Stimulated activated CD8-positive, alpha-beta memory T cell treated with anti-CD3 and anti-CD28 coated beads, Interleukin-12 subunit alpha, Interleukin-12 subunit beta, amount 100 ng/mL, for 1 hour (primary cell): ENCODE measurements at places on chromosomes 1 and 21.

DNA sequence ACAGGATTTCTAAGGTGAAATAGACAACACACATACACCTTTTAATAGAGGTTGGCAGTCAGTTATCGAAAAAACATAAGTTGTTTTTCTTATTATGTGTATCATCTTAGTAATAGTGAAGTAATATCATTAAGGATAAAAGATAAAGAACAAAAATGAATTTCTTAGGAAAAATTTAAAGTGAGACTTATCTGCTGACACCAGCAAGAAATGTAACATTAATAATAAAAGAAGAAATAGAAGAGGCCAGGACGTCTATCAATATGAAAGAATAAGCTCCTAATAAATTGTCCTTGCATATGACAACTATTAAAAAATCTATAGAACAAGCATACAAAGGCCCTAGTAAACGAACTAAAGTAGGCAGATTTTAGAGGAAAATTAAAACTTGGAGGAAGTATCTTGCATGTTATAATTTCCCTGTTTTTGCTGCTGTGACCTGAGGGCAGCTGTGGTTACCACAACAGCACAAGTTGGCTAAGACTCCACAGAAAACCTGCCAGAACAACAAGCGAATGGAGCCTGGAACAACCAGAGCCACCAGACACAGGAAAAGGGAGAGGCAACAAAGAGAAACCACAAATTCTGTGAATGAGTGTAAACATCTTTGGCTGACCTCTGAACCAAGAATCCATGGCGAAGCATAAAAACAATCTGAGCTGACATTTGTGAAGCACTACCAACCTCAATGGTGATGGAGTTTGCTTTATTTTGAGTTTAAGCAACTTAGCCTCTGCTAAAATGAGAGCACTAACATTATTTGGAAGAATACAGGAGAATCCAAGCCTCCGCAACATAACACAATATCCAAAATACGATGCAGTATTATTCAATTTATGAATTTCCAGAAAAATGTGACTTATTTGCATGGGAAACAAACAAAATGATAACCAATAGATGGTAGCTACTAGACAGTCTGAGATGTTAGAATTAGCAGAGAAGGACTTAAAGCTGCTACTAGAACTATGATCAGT, 207.5 kb downstream of the KCNT2 start:
- DNase-seq, result no peak

DNA sequence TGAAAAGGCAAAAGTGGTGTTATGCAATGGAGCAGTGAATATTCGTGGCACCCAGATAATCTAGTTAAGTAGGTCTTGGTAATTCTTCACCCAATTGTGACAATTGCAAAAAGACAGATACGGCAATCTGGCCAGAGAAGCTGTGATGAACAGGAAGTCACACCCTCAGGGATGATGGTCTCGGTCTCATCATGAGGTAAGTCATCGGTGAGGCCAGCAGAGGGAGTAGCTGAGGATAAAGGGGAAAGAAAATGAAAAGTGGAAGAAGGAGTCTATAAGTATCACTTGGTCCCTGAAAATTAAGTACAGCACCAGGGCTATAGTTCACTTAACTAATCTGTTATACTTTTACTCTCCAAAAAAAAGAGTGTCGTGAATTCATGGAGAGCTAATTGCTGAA, 258.8 kb upstream of the NCAM2 start:
- DNase-seq, result no peak

GRCh38 chr1:198417039-198417438, 123.4 kb downstream of the ATP6V1G3 start:
- DNase-seq, result no peak

DNA sequence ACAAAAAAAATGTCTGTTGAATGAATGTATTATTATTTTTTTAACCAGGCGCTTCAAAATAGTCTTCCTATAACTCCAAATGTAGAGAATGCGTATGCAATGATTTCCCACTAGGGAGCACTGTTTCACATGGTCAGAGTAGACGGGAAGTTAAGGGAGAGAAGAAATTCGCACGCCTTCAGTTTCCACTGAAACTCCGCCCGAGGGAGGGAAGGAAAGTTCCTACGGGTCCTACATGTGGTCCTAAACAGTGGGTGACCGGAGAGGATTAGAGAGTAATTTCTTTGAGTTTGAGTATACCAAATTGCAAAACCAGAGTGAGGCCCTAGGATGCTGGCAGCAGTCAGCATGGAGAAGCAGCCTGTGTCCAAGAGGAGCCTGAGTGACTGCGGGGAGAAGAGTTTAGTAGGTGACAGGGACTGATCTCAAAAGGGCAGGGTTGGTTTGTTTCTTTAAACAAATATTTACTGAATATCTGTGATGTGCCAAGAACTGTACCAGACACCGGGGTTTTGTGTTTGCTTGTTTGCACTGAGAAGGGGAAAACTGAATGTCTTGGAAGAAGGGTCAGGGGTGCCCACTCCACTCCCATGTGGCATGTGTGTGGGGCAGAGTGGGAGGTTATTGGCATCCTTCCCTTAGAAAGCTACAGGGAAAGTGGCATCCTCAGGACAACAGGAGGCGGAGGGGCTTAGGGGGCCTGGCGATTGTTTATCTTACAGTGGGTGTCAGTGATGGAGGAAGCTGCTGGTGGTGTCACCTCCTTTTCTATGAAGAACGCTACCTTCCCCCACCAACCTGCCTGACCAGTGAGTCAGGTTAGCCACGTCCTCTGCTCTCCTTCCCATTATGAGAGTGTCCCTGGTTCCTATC, 22.8 kb downstream of the RNU5D-1 start:
- DNase-seq, result no peak

GRCh38 chr1:54518489-54518888, 29.5 kb upstream of the ACOT11 start:
- DNase-seq, result no peak

DNA sequence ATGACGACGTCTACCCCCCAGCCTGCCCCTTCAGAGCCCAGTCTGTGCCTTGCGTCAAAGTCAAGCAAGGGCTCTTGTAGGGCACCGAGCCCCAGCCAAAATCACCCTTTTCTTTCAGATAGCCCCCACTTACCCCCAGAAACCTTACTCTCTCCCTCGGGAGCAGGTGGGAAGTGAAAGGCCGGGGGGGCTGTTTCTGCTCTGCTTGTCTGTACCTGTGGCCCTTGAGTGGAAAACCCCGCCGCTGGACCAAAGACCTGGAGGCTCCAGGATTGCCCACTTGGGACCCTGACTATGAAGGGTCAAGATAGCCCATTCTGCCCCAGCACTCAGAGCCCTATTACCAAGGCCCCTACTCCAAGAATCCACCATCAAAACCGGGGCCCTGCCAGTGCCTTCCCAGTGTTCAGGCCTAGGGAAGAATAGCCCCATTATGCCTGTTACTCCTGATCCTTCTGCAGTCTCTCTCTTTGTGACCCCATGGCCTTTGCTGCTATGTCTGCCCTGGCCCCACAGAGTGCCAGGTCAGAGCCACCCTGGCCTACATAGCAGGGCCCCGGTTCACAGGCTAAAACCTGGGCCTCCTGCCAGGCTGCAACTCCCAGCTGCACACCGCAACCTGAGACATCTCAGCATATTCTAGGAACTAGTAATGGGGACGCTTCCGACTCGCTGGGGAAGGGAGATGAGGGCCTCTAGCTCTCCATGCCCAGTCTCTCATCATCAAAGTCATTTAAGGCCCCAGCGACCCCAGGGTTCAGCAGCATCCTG, 22.2 kb upstream of the HPDL start:
- DNase-seq, result no peak

DNA sequence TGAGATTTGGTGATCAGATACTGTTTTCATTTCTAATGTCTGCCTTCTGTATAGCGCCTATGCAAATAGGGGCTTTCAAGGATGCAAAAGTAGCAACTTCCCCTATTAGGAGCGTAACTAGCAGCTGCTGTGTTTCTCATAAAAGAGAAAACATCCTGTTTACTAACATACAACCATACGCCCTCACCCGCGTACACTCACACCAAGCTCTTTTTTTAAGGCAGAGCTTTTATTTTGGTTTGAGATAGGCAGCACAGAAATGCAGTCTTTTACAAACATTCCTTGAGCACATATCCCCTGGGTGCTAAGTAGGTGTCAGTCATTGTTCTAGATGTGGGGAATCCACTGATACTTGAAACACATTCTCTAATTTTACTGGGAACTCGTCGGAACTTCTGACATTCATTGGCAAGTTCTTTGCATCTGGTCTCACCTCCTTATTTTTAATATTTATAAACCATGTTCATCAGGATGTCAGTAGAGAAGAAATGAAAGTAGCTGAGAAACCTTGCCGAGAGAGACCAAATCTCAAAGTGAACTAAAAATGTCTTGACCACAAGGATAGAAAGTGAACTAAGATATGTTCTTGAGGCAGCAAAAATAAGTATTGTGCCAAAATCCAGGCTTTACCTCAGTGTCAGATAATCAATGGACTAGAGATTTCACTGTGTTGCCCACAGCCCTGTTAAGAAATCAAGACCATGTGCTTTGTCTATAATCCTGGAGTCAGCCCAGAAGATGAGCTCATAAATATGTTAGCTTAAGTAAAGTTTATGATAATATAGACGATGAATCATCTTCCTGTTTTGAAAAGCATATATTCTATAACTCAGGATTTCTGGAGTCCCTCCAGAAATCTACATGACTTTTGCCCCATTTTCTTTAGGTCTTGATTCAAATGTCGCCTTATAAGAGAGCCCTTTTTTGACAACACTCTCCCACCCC, 350.9 kb downstream of the ST6GALNAC3 start:
- no peak for DNase-seq

DNA sequence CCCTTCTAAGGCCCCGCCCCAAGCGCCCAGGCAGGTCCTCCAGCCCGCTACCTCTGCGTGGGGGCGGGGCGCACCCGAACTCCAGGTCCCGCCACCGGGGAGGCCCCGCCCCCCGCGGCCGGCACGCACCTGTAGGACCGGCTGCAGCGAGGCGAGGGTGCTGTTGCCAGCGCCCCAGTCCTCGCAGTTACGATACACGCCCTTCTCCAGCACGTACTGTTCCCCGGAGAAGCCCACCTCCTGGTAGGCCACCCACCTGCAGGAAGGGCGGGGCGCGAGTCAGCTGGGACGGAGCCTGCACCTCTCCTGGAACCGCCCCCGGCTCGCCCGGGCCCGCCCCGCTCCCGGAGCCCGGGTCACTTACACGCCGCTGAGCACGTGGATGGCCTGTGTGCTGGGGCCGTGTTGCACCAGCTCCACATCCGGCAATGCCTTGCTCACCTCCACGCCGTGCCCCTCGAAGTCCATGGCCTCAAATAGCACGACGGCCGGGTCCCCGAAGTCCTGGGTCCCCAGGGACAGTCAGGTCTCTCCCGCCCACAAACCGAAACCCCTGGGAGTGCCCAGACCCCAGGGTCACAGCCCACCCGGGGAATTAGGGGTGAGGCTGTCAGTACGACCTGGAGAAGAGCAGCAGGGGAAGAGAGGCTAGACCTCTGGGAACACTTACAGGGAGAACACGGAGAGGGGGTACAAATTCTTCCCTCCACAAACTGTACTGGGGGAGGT, 17.3 kb downstream of the CRYBG2 start:
- DNase-seq, result peak; percentile 71

- DNase-seq, result no peak
Observed at GRCh38 chr1:211479624-211480023, 12.3 kb downstream of the RD3 start.

DNA sequence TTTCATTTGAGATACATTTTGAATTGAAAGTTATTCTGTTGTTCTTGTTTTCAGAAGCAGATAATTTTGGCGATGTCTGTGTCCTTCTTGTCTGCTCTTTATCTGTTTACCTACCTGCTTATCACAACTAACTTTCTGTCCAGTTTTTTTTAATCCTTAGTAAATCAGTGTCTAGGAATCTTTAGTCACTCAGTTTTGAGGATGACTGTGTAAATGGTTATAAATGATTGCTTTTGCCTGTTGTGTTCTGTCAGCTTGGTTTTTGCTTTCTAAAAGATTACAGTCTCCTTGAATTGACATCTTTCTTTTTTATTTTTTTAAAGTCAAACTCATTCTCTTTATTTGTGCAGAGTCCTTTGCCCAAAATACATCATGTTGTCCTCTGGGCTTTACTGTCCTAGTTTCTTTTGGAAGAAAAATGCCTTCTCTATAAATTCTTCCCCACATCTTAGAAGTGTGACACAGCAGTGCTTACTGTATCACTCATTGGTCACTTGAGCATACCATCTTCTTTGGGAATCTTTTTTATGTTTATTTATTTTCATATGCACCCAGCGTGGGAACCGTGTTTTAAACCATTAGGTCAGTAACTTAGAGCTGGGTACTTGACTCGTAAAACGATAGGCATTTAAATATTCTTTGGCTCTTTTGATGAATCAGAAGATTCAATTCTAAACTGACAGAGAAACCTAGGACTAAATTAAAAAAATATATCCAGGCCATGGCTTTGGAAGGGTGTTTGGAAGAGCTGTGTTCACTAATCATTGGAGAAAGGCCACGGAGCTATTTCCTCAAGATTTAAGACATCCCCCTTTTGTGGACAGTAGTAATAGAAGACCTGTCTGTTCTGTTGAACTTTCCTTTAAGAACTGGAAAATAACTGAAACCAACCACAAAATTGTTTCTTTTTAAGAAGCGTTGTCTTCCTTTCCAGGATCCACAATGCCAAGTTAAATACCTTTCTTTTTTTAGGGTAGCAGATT, 20.9 kb downstream of the LAMC1 start:
- no peak for DNase-seq

- DNase-seq, result no peak
Observed at GRCh38 chr1:184462155-184462554, 75.3 kb downstream of the C1orf21 start.

DNA sequence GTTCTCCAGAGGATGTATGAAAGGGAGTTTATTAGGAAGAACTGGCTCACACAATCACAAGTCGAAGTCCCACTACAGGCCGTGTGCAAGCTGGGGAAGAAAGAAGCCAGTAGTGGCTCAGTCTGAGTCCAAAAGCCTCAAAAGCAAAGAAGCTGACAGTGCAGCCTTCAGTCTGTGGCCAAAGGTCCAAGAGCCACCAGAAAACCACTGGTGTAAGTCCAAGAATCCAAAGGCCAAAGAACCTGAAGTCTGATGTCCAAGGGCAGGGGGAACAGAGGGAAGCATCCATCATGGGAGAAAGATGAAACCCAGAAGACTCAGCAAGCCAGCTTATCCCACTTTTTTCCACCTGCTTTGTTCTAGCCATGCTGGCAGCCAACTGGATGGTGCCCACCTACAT, 21.4 kb upstream of the CEP350 start:
- DNase-seq, result no peak

DNA sequence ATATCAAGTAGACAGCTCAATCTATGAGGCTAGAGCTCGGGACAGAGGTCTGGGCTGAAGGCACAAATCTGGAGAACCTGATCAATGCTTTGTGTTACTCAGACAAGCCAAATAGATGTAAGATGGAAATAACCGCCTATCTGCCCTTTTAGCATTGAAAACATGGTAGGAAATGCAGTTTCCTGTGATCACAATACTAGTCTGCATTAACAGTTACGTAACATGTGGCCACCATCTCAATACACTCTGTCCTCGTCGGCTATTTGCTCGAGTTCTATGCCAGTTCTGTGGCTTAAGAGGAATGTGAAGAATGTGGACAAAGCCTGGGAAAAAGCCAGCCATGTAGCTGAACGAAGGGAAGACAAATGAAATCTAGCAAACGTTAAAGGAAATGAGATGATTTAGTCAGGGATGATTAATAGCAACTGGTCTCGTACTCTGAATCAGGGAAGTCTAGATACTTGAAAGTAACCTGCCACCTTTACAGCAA, 73.3 kb downstream of the HSF2BP start:
- DNase-seq, result no peak
